ENCODE measurements at places on chromosomes 2 and 18.

GRCh38 chr2:197296835-197297234 is 13.7 kb downstream of the ANKRD44 start:
- DNase-seq = no peak

DNA sequence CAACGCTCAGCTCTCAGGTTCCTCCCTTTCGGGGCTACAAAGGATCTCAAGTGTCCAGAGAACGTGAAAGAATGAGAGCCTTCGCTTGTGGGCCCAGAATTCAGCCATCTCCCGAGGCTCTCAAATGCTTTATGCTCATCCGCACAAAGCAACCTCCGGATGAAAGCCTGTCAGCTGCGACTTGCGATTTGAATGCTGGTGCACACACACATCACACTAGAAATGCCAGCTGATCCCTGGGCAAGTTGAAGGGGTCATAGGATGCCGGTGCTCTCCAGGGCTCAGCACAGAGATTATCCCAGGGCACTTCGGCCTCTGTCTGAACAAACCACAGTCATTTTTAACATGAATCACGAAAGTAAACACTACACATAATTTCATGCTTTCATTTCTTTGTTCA is 141.8 kb upstream of the MYT1L start:
- no peak for DNase-seq

- no peak for DNase-seq
Measured at GRCh38 chr2:53475321-53475720, 292.3 kb upstream of the CHAC2 start.

DNA sequence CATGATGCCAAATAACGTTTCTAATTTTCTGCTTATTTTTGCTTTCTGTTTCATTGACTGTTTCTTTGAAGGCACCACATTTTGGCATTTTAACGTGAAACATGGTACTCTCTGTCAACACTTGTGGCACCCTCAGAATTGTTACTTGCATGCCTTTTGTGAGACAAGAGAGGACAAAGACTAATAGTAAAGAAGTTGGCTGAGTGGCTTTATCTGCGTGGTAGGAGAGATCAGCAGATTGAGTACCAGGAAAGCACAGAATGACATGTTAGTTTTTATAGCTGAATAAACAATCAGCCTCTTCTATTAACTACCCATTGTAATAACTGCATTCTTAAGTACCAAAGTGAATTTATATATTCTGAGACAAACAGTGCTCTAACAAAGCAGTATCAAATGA is 8.6 kb downstream of the ZNF638 start:
- DNase-seq = no peak

DNA sequence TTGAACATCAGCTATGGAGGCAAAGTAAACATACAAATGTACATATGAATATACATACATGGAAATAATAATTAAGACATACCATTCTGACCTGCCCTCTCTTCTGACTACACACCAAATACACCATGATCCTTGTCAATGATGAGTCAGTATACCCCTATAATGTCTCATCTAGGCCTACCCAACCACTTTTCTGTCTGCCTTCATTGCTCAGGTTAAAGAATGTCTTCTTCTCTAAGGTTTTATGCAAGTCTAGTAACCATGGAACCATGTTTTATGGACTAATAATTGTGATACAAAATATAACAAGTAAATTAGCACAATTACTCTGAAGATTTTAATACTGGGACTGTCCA is 128.7 kb downstream of the NCKAP5 start:
- no peak for DNase-seq

GRCh38 chr2:64298161-64298560 is 153.9 kb upstream of the PELI1 start:
- DNase-seq = no peak

- no peak for DNase-seq
Measured at GRCh38 chr18:45416168-45416567, 199.1 kb upstream of the SLC14A2 start.

- DNase-seq = no peak
Measured at GRCh38 chr2:173574324-173575112, 219.8 kb downstream of the CDCA7 start.

GRCh38 chr2:216074794-216075193 is 6.8 kb downstream of the PECR start:
- DNase-seq = peak; percentile 64

GRCh38 chr2:16664052-16664731 is 1.4 kb downstream of the CYRIA start:
- DNase-seq = peak; percentile 88

DNA sequence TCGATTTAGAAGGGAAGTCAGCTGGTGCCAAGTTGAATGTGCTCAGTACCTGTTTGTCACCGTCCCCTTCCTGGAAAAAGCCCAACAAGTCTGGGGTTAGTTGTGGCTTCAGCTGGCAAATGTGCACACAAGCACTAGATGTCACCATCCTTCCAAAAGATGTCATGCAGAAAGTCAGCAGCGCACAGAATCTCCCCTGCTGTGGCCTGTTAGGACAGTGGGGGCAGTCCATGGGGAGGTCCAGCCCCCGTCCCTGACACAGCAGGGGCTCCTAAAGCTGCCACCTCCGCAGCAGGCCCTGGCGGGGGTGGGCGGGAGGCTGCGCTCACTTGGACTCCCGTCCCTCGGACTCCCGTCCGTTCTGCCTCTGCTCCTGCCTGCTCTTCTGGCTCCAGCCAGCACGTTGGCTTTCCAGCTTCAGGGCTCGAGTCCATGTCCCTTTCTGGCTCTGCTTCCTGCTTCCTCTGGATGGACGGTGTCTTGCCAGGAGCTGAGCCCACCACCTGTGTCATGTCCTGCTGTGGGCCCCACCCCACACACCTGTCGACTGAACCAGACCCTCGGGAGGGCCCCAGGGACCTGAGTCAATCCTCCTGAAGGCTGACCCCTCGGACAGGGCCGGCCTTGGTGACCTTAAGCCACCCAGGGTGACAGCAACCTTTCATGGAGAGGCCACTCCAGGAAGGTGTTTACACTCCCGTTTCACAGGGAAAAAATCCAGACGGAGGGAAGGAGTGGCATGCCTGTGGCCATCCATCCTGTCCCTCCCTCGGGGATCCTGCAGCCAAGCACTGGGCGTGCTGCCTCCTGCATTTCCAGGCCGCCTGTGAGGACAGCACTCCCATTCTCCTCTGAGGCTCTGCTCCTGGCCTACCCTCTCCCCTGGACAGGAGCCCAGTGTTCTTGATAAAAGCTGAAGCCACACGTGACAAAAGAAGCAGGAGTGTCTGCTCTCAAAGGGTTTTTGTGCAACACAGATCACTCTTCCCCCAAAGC is 8.5 kb downstream of the RAB17 start:
- peak; percentile 63 for DNase-seq

GRCh38 chr2:145797692-145798091 is 1277.8 kb upstream of the ZEB2 start:
- DNase-seq = no peak

- no peak for DNase-seq
Measured at GRCh38 chr18:79693561-79694205, 14.1 kb downstream of the CTDP1 start.

- DNase-seq = no peak
Measured at GRCh38 chr2:102120261-102120660, 22.3 kb upstream of the IL1R1 start.

DNA sequence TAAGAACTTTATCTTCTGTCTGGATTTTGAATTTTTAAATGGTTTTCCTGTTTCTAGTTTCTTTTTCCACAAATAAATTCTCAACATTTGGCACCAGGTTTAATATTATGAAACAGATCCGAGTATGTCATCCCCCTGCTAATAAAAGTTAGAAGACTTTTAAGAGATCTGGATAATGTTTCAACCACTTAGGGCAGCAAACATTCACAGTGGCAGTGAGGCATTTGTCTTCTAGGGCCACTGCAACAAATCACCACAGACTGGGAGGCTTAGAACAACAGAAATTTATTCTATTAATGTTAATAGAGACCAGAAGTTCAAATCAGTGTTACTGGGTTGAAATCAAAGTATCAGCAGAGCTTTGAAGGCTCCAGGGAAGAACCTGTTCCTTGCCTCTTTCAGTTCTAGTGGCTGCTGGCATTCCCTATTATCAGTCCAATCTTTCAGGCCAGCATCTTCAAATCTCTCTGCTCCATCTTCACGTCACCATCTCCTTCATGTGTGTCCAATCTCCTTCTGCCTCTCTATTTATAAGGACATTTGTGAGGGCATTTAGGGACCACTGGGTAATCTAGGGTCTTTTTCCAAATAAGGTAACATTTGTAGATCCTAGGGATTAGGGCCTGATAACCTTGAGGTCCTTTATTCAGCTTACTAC is 23.4 kb downstream of the ACSL3 start:
- DNase-seq = no peak

GRCh38 chr2:200455958-200456421 is 53.9 kb downstream of the KCTD18 start:
- DNase-seq = peak; percentile 89

GRCh38 chr18:73479477-73479876 is 611.7 kb upstream of the NETO1 start:
- no peak for DNase-seq

- no peak for DNase-seq
Measured at GRCh38 chr2:103660947-103661346, 899.1 kb downstream of the TMEM182 start.

DNA sequence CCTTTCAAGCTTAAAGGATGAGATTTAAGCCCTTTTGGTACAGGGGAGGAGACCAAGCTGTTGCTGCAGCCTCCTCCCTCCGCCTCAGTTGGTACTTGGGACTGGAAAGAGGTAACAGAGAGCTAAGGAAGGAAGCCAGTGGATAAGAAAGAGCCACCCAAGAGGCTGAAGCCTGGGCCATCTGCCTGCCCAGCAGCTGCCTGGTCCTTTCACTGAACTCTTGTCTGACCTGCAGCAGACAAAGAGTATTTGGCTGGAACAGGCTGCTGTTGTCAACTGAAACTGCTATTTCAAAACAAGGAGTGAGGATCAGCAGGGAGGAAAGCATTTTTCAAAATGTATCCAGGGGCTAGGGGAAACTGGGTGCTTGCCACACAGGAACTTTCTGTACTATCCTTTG is 30.3 kb downstream of the TNS1 start:
- DNase-seq = no peak

DNA sequence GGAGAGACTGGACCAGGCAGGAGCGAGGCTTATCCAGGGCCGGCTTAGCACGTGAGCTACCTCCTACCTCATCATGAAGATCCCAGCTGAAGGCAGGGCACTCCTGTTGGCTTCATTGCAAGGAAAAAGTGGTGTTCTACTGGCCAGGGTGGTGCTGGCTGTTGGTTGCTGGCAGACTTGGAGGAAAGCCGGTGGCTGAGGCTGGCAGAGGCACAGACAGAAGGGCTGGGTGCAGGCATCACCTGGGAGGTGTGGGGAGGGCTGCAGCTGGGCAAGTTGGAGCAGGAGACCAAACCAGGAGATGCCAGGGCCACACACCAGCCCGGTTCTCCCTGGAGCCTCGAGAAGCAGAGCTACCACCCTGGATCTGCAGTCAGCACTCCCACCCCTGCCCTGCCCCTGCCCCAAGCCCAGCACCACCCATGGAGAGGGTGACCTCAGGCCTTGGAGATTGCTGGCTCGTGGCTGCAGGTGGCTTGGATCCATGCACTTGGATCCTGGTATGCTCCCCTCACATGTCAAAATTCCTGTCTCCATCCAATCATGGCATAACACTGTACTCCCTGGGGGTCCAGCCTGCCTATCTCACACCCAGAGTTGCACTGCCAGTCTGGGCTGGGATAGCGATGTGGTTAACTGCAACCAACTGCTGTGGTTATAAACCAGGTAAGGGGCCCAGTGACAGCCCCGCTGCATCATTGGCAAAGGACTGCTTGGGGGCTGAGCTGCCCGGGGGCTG is 49.7 kb downstream of the GLI2 start:
- DNase-seq = no peak

- no peak for DNase-seq
Measured at GRCh38 chr2:195543902-195544894, 112.8 kb upstream of the SLC39A10 start.

DNA sequence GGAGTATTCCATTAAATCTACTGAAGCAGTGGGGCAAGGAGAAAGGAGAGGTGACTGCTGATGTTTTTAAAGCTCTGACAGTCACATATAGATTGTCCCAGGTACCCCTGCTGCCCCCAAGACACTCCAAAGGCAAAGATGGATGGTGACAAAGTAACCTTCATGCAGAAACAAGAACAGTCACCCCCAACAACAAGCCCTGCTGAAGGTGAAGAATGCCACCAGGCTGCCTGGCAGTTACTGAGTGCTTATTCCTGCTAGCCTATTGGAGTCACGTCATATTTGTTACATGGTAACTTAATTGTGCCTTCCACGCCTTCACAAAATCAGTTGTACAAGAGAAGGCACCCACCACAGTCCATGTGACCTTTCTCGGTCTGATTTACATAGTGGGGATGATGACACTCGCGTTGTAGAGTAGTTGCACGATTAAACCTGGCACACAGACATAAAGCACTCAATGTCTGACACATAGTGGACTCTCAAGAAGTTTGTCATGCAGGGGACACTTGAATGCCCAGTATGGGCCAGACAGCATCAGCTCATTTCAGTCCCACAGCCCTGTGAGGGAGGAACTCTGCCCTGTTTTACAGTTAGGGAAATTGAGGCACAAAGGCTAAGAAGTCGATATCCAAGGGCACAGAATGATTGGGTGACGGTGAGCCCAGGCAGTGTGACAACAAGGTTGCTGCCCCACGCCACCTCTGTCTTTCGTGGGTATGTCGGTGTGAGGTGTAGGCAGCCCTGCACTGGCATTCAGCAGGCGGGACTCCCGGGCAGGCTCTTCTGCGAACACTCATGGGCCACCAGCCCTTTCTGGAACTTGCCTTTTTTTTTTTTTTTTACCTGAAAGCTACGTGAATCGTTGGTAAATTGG is 62.7 kb downstream of the ZCCHC2 start:
- DNase-seq = no peak

DNA sequence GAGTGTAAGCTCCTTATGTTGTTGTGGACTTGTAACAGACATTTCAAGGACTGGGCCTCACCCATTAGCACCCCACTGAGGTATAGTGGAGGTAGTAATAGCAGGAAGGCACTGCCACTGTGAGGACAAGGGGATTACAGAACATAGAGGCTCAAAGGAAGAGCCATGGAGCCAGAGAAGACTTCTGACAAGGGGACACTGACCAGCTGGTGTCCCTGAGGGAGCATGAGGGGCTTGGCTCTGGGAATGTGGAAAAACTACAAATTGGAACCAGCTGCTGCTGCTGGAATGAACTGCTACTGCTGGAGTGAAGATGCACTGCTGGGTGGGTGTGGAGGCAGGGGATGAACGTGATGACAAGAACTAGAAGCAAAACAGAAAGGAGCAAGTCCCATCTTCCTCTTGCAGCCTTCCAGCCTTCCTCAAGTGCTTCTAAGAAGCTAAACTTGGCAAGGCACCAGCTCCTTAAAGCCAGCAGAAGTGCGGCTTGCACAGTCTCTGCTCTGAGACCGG is 167.3 kb upstream of the NOSTRIN start:
- peak; percentile 55 for DNase-seq
